Left kidney (tissue), 8 donors: ENCODE measurements at places on chromosomes 16 and 17.

GRCh38 chr17:76982408-76983074, 114.3 kb downstream of the MGAT5B start:
- DNase-seq: no peak

DNA sequence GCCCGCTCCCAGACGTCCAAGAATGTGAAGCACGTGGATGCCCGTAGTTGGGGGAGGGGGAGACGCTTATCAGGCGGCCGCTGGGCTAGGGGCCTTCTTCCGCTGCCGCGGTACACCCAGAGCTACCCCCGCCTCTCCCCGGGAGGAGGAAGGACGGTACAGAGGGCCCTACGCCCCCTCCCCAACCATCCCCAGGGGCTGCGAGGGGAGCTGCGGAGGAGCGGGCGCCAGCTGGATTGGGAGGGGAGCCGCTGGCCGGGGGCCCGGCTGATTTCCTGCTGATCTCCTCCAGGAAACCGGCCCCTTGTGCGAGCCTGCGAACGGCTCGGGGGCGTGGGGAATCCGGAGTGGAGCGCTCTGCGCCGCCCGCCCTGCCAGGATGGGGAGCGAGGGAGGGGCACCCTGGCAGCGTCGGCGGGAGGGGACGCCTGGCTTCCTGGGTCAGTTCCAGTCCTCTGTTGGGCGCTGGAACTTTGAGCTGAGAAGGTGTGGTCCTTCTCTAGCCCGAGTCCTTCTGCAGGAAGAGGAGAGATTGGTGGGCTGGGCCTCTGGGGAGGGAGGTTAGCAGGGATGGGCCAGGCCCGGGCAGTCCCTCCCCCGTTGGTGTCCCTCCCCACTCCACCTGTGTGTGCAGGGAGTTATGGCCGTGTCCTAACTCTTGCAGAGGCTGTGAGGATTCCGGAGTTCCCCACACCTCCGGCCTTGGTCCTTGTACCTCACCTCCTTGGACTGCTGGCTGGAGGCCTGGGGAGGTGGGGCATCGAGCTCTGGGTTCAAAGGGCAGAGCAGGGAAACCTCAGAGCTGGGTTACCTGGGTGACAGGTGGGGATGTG, 19.2 kb downstream of the GJD3 start:
- no peak for DNase-seq

GRCh38 chr17:48102043-48102750, 919 bp upstream of the CBX1 start:
- no peak for DNase-seq

DNA sequence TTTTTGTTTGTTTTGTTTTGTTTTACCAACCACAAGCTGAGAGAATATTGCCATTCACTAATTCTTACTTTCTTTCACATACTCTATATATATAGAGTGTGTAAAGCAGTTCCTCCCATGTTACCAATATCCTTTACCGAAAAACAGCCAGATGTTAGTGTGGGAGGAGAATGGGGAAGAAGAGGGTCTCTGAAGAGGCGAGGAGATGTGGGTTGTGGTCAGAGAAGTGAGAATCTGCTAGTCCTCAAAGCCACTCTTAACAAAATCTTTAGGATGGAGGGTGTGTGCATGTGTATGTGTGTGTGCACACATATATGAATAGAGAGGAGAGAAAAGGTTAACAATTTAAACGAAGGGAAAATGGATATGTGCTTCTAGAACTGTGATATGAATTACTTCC, 80.6 kb downstream of the TUBD1 start:
- no peak for DNase-seq

GRCh38 chr17:78960928-78961327, 18.8 kb downstream of the LGALS3BP start:
- no peak for DNase-seq

DNA sequence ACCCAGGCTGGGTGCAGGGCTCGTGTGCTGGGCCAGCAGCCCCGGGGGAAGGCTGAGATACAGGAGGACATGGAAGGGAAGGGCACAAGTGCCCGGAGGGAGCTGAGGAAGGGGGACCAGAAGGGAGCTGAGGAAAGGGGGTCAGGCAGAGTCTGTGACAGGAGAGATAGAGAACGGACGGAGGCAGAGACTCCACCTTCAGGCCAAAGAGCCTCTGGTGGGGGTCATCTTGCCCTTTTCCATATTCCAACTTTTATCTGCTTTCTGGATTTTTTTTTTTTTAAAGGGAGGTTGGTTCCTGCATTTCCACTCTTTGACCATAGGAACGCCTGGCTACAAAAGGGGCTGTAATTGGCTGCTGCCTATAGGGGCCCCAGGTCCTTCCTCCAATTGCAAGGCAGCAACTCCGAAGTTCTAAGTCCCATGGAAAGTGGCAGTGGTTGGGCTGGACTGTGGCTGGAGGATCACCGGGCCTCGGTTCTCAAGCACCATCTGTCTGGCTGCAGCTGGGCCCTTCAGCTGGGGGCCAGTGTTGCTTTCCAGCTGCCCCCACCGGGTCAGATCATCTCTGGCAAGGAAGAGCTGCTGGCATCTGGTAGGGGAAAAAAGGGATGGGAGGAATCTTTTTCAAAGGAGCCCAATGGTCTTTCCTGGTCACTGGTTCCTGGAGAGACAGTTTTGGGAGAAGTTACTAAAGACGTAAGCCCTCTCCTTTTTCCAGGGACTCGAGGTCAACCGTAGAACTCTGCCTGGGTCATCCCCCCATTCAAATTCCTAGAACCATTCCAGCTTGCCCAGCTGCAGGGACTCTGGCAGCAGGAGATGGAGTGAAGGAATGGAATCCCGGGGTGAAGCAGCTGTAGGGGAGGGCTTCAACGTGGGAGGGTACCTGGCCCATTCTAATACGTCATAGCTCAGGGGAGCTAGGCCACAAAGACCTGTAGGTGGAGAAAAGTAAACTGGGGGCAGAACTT, 13.1 kb upstream of the MRPS23 start:
- no peak for DNase-seq

GRCh38 chr17:7843536-7844291, 9.7 kb downstream of the KDM6B start:
- peak; percentile 75 for DNase-seq

GRCh38 chr17:40320756-40321523, 12.0 kb downstream of the RARA start:
- DNase-seq: no peak

DNA sequence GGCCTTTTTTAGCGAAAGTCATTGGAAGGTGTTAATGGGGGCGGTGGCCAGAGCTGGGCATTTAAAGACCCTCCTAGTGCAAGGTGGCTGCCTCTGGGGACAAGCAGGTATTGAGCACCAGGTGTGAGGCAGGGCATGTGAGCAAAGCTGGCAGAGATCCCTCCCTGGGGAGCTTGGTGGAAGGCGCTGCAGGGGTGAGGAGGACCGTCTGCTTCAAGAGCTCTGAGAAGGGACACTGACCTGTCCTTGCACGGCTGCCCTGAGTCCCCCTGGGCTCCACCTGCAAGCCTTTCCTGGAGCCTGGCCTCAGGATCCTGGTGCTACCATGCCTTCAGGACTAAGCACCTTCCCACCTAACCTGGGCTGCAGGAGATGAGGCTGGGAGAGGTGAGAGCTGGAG, 127.0 kb upstream of the CIBAR2 start:
- no peak for DNase-seq

GRCh38 chr16:12891836-12892235, 9.6 kb upstream of the SHISA9 start:
- no peak for DNase-seq

- DNase-seq: no peak
Observed at GRCh38 chr17:65041518-65041917, 15.0 kb downstream of the GNA13 start.

- DNase-seq: no peak
Observed at GRCh38 chr16:8571061-8571596, 19.2 kb downstream of the TMEM114 start.

DNA sequence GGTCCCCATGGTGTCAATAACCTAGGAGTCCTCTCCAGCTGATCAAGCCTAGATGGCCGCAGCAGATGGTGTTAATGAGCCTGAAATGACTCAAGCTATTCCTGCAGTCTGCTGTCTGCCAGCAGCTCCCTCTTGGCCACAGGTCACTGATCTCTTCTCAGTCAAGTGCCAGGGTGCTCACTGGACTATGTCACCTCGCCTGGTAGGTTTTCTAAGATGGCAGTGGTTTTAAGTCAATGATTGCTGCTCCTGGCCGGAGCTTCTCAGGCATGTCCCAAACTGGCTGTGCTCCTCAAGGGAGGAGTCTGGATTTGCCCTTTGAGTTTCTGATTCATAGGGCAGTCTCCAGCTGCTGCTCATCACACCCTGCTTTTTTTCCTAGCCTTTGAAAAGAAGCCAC, 58.6 kb upstream of the SHISA6 start:
- peak; percentile 49 for DNase-seq

DNA sequence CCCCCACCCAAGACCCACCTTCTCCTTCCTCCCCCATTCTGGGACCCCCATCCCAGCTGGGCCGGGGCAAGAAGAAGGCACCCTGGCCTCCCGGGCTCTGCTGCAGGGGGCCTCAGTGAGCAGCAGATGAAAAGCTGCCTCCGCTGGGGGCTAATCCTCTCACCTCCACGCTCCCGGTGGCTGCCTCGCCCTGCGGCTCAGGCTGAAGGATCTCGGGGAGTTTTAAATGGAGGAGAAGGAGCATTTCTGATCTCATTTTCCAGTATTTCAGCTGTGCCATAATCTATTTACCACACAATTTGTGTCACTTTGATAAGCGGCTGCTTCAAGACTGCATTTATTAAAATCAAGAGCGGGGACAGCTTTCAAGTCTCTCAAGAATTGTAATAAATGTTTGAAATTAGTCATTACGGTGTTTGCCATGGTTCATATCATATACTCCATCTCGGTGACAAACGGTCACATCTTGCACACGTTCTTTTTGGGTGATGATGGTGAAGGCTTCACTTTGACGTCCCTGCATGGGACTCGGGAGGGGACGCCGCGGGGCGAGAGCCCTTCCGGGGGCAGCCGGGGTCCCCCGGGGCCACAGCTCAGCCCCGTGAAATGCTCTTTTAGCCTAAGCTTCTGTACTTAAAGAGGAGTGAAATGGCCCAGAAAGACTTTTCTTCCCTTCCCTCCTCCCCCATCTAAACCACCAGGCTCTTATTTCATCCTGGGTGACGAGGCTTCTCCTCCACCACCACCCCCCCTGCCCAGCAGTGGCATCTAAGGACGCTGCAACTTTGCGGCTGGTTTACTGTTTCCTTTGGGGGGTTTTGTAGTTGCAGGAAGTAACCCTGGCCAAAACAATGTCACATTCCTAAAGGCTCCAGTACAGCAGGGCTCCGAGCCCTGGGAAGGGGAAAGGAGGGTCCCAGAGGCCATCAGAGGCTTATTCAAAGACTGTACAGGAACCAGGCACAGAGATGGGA, 313.1 kb upstream of the TNRC6C start:
- DNase-seq: peak; percentile 59

GRCh38 chr16:89037261-89038152, 56.1 kb upstream of the ACSF3 start:
- peak; percentile 70 for DNase-seq

GRCh38 chr16:8292271-8292670, 298.0 kb downstream of the TMEM114 start:
- DNase-seq: no peak

- DNase-seq: no peak
Observed at GRCh38 chr17:56812901-56813388, 20.8 kb downstream of the C17orf67 start.

- no peak for DNase-seq
Observed at GRCh38 chr17:76657505-76658241, 14.1 kb upstream of the ST6GALNAC1 start.

DNA sequence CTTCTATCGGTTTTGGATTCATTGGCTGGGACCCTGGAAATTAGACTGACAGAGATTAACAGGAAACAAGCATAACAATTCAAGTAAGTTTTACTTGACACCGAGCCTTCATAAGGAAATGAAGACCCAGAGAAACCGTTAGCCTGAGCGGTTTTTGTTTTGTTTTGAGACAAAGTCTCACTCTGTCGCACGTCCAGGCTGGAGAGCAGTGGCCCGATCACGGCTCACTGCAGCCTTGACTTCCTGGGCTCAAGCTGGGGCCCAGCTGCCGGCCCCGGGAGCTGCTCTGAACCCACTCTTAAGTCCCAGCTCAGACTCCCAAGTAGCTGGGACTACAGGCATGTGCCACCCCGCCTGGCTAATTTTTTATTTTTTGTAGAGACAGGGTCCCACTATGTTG, 321.3 kb downstream of the SEC14L1 start:
- DNase-seq: no peak
